ENCODE measurements at places on chromosomes 6 and 20. TPM values are rescaled to one million over a fixed set of nuclear protein-coding genes. Genes with fewer than 3 reads are reported as not detected.

DNA sequence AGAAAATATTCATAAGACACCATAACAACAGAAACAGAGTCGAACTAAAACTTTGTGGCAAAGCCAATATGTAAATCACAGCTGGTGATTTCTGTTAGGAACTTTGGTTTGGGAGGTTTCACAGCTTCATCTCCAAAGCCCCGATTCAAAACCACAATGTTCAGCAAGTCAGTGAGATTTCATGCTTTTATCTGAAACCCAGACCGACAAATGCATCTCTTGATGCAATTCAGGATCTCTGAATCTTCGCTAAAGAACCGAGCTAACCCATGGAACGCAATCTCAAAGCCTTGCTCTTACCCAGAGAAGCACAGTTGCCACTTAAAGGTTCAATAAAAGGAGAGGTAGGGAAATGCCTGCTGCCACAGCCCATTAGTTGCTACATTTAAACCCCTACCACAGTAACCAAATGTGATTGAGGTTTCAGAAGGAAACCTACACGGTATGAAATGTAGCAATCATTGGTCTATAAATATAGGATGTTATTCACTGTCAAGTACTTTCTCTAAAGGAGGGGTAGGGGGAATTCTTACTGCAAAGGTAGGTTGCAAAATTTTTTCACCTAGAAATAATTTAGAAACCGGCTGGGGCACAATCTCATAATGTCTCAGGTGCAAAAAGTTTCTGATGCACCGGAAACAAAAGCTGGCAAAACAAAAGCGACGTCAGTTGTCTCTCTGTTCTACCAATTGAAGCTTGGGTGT lies 381.0 kb upstream of the ARID1B start:
- no peak for DNase-seq

The VIP gene
- total RNA-seq, result 0.67 TPM

The CTAGE9 gene
- total RNA-seq, result not detected

DNA sequence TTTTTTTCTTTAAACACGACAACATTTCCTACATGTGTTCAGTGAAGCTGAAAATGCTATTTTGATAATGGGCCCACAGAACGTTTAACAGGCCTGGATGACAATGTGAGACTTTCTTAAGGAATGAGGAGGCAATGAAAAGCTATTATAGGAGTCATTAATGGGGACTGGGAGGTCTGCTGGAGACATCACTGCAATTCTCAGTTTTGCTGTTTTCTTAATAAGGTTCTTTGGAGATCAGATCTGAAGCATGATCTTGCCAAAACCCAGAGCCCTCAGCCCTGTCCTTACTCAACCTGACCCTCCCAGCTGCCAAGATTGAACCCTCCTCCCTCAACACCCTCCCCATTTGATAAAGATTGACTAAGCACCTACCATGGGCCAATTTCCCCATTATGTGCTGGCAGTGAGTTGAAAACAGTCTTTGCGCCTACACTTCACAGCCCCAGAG lies 353.1 kb downstream of the MAFB start:
- DNase-seq, result no peak

GRCh38 chr6:122652431-122652830 lies 42.2 kb downstream of the PKIB start:
- no peak for DNase-seq

DNA sequence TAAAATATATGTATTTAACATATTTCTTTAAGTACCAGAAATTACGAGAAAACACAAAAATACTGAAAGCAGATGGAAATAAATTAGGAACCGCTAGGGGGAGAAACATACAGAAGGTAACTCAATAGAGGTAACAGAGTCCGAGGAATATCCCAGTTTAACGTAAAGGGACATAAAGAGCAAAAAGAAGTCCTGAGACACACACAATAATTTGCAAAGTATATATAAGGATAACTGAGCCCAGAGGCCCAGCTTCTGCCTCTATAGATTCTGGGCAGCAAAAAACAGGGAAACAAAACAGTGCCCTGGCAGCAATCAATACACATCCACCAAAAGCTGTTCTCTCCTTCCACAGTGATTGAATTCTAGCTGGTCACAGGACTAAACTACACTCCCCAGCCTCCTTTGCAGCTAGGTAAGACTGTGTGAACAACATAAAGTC lies 15.1 kb downstream of the TBC1D32 start:
- no peak for DNase-seq

DNA sequence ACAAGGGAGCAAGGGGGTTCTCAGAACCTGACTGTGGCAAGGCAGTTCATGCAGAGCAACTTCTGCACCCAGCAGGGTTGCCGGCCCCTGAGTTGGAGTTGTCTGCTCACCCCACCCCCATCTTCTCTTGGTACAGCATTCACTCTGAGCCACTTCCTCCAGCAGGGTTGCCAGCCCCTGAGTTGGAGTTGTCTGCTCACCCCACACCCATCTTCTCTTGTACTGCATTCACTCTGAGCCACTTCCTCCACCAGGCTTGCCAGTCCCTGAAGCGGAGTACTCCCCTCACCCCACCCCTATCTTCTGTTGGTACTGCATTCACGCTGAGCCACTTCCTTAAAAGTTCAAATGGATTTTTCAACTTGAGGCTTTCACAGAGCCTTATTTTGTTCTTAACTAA lies 79.7 kb upstream of the SYNDIG1 start:
- no peak for DNase-seq

DNA sequence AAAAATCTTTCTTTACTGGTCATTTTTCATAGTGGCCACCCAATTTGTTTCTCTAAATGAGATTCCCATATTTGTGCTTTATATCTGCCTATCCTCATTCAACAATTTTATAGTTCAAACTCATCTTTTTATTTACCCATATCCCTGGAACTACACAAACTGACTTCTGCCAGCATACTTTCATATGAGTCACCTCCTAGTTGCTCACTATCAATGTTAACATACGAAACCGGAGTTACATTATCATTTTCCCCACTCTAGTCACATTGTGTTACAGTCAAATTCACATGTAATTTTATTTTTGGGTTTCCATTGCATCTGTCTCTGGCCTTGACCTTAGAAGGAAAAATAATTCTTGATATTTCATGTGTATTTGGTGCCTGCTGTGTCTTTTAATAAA lies 499.4 kb downstream of the MAFB start:
- DNase-seq, result no peak

All from cardiac septum (tissue), 1 donor.